HEK293T (cell line): ENCODE measurements at places on chromosomes 2 and 18.

DNA sequence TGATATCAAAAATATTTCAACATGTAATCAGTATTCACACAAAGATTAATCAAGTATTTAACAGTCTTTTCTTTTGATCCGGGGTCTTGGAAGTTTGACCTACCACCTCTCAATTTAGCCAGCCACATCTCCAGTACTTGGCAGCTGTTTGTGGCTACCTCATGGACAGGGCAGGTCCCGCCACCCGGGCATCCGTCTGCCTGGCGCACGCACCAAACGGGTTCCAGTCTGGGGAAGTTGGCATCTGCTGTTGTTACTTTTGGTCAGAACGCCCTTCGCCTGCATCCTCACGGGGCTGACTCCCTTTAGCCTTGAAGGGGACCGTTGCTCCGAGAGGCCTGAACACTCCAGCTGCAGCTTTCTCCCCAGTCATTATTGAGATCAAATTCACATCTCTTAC, 81.7 kb downstream of the NEDD4L start:
- no peak for DNase-seq

DNA sequence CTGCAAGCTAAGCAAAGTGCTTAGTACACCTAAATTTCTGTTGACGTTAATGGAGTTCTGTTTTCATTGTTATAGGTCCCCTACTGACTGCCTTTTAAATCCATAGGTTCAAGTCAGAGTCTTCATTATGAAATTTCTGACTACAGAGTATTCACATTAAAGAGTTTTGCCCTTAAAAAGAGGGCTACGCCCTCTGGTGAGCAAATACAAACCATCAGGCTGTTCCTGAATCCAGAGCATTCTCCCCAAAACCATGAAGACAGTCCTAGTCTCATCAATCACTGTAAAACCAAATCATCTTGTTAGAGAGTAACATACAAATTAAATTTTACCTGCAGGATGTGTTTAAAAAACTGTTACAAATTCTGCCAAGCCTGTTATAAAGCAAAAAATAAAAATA, 1091.7 kb downstream of the TDRD15 start:
- DNase-seq: no peak

GRCh38 chr2:228771774-228772173, 499.3 kb downstream of the PID1 start:
- DNase-seq: no peak

DNA sequence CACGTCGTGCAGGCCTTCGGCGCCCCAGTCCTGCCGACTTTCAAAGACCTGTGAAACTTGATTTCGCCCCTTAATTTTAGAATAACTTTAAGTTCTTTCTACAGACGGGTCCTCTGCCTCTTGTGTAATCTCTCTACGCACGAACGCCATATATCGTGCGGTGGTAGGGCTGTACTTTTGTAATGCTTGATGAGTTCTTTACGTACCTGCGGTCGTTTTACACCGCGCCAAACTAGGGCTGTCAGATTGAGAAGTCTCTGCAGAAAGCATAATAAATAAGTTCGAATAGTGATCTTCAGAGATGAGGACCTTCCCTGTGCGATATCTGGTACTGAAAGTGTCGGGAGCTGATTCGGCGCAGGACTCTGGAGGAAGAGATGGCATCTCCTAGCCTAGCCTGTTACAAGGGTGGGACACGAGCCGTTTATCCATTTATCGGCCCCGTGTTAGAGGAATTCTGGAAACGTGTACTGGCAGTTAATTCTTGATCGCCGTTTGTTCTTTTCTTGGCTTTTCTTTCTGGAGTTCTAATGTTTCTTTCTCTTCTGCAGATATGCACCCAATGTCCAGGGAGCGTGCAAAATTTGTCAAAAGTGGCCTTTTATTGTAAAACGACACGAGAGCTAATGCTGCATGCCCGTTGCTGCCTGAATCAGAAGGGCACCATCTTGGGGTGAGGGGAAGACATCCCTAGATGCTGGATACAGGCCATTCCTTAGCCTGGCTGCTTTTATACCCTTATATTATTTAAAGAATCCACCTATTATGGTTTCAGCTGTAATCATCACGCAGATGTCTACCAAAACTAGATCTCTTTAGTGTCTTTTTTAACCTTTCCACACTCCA, 781 bp upstream of the SLC5A6 start:
- no peak for DNase-seq

- no peak for DNase-seq
Measured at GRCh38 chr2:38793511-38793910, 15.5 kb downstream of the GEMIN6 start.

DNA sequence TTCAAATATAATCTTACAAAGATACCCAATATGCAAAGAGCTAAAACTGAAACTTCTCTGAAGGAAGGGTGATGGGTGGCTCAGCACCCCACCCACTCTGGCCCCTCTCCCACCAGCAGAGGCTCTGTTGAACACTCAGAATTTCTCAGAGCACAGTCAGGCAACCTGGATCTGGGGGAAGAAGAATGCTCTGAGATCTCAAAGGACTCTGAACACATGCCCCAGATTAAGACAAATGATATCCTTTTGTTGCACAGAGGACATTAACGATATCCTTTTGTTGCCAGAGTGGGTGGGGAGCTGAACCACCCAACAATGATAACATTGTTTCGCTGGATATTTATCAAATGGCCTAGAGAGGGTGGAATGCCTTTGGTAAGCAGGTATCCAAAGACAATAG, 104.8 kb downstream of the LBH start:
- DNase-seq: no peak

DNA sequence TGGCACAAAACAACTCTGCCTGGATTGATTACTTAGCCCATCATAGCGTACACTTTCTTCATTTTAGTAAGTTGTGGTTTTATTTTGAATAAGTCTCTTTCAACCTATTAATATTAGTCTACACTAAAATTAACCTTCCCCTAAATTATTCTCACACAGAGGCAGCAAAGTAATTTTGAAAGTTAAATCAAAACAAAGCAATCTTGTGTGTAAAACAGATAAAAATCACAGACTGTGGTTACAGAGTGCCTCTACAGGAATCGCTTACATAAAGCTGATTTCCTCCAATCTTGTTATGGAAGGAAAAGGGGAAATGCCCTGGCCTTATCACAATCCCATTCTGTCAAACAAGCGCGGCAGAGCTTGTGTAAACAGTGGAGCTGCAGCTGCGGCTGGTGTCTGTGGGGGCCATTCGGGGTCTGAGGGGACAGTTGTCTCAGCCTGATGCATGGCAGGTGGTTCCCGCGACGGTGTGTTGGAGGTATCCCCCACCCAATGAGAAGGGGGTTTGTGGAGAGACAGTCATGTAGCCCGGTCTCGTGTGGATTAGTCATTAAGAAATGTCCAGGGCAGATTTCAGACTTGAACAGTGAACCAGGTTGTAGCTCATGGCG, 42.1 kb downstream of the BCL2L11 start:
- no peak for DNase-seq

DNA sequence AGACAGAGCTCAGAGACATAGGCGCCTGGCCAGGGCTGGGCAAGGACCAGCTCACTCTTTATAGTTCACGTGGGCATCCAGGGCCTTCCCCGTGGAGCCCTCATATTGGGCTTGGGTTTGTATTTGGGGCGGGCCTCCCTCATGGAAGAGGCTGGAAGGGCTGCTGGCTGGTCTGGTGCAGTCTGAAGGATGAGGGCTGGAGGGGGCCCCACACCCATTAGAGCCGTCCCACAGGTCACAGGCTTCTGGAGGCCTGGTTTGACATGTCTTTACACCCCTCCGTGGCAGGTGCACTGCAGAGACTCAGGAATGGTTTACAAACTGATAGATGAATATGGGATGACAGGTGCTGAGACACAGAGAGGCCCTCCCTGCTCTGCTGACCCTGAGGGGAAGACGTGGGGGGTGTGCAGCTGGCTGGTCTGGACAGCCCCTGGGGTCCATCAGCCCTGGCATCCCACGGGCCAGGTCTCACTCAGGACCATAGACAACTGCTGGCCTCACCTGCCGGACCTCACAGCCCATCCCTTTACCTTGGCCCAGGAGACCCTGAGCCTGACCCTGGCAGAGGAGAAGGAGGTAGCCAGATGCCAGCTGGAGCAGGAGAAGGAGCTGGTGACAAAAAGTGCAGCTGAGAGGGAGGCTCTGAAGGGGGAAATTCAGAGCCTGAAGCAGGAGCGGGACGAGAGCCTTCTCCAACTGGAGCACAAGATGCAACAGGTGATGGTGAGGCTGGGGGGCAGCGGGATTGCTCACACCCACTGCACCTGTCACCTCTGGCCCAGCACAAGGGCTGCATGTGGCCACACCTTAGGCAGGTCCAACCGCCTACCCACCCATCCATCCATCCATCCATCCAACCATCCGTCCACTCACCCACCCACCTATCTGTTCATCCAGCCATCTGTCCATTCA, 43.9 kb downstream of the CROCC2 start:
- DNase-seq: no peak

GRCh38 chr2:230224458-230224857, 1.1 kb upstream of the SP140 start:
- DNase-seq: no peak

- peak; percentile 64 for DNase-seq
Measured at GRCh38 chr2:48733067-48733503, 22.4 kb downstream of the LHCGR start.

GRCh38 chr18:7174344-7175095, 56.4 kb upstream of the LRRC30 start:
- DNase-seq: no peak

GRCh38 chr2:4085186-4085585, 381.8 kb downstream of the DCDC2C start:
- no peak for DNase-seq

DNA sequence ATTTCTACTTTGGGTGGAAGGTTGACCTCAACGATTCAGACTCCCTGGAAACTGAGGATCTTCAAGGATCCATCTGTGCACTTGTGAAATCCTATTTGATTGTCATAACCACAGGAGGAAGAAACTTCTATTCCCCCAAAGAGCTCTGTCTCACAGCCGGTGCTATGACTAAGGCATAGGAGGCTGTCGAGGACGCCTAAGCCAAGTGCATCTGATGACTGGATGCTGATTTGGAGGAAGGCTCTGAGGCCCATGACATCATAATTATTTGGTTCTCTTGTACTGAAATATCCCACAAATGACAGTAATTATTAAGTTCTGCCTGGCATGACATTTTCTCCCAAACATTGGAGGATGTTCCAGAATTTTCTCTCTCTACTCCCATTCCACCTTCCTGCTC, 13.8 kb upstream of the KCNF1 start:
- DNase-seq: no peak

GRCh38 chr2:86226636-86227520, 27.6 kb downstream of the MRPL35 start:
- no peak for DNase-seq

DNA sequence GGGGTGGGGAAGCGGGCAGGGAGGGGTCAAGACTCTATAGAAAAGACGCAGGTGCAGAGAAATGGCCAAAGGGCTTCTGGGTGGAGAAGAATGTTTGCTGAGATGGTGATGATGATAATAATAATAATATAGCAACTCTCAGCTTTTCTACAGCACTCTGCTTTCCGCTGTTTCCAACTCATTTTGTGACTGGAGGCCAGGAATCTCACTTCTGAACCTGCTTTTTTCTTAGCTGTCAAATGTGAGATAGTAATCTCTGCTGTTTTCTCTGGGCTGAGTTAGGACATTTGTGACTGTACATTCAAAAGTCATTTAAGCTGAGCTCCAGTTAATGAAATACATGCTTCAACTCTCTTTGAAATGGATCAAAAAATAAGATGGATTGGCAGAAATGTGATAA, 58.4 kb downstream of the TNS1 start:
- DNase-seq: no peak
